ENCODE measurements at places on chromosomes 2 and 18.

GRCh38 chr2:215171151-215171550, 32.7 kb upstream of the ABCA12 start:
- DNase-seq = no peak

DNA sequence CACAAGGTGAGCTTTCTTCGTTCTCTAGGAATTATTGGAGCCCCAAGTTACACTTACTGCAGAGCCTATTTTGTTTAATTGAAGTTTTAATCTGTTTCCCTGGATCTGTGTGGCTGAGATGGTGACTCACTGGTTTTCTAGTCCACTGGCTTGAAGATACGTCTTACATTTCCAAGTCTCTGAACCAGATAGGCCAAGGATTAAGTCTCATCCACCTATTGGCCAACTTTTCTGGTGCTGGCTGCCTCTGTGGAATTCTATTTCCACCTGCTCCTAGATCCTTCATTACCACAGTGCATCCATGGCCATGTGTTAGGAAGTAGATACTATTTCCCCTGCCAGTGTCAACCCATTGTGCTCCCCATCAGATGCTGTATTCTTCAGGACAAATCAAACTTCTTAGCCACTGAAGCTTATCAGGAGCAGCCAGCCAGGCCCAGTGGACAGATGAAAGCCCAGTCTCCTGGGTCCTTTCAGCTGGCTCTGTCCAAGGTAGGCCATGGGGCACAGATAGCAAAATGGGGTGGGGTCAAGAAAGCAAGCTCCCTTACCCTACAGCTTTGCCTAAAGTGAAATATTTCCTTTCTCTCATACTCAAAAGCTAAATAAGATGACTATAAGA, 198.8 kb upstream of the TCF4 start:
- DNase-seq = no peak

DNA sequence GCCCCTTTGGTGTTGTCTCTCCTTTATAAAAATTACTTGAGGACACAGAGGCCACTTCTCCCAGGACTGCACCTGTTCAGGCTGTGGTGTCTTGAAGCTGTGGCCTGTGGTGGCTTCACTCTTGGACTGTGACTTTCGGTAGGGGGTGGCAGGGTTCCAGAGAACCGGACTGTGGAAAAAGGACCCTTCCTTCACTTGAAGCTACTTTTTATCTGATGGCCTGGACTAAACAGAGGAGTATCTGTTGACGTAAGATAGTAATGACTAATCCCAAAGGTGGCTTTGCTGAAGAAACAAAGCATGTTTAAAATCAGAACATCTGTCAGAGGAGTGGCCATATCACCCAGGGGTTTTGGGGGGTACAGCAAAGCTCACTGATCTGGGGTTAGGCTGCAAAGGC, 60.8 kb downstream of the CENPO start:
- DNase-seq = no peak

DNA sequence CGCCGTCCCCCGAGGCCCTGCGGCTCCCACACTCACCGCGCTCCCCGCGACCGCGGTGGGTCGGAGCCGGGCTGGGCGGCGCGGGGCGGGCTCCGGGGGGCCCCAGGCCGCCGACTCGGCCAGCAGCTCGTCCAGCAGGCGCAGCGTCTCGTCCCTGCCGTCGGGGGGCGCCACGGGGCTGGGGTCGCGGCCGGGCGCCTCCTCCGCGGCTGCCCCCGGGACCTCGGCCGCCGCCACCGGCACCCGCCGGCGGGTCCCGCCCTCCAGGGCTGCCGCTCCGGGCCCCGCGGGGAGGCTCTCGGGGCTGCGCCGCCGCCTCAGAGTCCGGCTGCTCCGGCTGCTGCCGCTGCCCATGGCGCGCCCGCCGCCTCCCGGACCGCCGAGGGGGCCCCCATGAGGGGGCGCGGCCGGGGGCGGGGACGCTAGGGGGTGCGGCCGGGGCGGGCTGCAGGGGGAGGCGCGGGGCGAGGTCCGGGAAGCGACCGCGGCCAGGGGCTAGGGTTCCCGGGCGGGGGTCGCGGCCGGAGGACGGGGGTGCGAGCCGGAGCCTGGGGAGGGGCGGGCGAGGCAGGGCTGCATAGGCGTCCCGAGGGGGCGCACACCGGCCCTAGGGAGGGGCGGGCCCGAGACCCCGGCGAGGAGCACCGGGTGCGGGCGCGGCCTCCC, at the start of gene CYS1:
Gene CYS1 (minus strand): TSS at position 542 of the 666 bp plus-strand sequence. CDS start 188 bp downstream, at position 354.
- no peak for DNase-seq

DNA sequence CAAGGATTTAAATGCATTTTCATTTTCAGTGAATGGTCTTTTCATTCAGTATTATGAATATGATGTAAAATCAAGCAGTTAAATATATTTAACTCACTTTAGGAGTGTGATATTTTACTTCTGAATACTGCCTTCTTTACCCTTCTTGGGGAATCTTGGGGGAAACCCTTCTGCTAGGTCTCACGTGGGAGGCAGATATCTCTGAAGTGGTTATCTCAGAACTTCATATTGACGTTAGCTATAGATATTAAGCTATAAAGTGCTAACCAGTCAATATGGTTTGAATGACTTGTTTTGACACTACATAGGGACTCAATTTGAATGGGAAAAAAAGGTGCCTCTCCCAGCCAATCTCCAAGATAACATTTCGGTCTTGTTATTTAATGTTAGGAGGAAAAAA, 9.8 kb downstream of the REL start:
- DNase-seq = no peak

- no peak for DNase-seq
Measured at GRCh38 chr2:17270894-17271293, 247.3 kb downstream of the RAD51AP2 start.

GRCh38 chr18:48860269-48861180, 90.2 kb downstream of the SMAD7 start:
- no peak for DNase-seq
